ENCODE measurements at places on chromosomes 5 and 9.
A peak's percentile ranks its signal among the peaks of the same experiment; 100 is the strongest.

GRCh38 chr9:4654084-4654483 is 8.0 kb upstream of the PLPP6 start:
- DNase-seq: no peak

GRCh38 chr5:178206166-178207101 is 2.1 kb downstream of the HNRNPAB start:
- no peak for DNase-seq

GRCh38 chr9:134995792-134996120 is 78.0 kb upstream of the FCN1 start:
- DNase-seq: no peak

DNA sequence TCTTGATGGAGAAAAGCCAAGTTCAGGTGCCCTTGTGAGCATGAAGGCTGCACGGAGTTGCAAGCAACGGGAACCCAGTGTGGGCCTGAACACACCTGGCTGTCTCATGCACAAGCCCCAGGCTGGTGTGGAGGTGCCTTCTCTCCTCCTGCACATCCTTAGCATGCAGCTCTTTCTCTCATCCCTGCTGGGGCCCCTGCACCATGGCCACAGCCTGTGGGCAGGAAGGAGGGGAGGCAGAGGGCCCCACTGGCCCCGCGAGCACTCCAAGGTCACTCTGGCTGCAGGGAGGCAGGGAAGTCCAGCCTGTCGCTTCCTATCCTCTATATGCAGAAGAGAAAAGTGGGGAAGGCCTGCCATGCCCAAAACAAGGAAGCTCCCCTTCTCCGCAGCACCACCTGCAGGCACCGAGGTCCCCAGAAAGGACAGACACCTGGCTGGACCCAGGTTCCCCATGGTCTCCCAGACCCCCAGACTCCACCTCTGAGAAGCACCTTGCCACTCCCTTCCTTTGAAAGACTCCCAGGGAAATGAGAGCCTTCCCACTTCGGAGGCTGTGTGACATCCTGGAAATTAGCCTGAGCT is 18.6 kb downstream of the STKLD1 start:
- DNase-seq: no peak

- DNase-seq: no peak
Measured at GRCh38 chr5:7751874-7752273, 99.1 kb downstream of the CFAP90 start.

- no peak for DNase-seq
Measured at GRCh38 chr5:172641359-172642050, 442 bp downstream of the NEURL1B start.

GRCh38 chr5:176183321-176184074 is 54.7 kb upstream of the SIMC1 start:
- peak; percentile 31 for DNase-seq

DNA sequence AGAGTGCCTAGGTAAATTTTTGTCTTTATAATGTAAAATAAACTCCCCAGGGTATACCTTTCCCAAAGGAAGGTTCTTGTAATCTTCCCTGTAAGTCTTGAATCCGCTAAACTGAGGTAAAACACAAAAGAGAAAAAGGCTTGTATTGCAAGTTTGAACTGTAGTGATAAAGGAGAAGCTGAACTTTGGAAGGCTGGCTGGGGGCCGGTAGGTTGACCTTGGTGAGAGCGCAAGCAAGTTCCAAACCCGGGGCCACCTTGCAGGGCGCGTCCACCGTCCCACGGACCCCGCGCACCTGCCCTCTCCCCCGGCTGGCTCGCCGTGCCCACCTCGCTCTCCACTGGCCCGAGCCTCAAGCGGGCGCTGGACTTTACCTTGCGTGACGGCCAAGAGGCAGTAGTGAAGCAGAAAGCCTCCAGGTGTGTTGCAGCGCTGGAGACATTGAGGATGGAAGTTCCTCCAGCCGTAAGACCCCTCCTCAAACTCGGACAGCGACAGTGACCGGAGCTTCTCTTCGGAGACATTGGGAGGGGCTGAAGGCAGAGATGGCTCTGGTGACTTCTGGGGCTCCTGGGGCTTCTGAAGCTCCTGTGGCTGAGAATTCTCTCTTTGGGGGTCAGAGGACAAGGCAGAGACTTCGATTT is 428 bp downstream of the SLCO4C1 start:
- DNase-seq: no peak

DNA sequence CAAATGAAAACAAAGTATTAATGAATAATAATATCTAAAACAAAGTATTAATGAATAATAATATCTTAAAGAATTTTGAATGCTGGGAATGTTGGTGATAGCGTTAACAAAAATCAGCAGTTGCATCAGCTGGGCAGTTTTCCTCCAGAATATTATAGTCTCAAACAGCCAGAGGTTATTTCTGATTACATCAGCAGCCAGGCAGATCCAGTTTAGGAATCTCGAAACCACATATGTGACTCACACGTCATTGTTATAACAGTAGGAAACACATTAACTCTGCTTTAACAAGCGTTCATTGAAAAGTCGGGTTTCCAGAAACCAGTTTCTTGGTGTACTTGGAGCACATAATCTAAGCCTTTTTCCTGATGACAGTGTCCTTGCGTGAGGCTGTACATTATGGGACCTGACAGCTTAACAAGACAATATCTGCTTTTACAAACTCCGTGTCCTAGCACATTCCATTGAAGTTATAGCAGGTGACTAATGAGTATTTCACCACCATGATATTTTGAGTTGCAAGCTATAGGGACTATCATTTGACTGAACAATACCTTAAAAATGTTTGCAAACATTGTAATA is 559.5 kb upstream of the KLF4 start:
- no peak for DNase-seq
